ENCODE measurements at places on chromosomes 7 and 10. TPM values are rescaled to one million over a fixed set of nuclear protein-coding genes. Genes with fewer than 3 reads are reported as not detected.

Gene CRPPA
- total RNA-seq = 0.93 TPM

Gene PSD
- 8.0 TPM for total RNA-seq

Gene MYO1G
- total RNA-seq = 649 TPM

- no peak for ATAC-seq
Measured at GRCh38 chr10:126250045-126250444, 138.2 kb downstream of the ADAM12 start.

Gene HELLS
- 160 TPM for total RNA-seq

DNA sequence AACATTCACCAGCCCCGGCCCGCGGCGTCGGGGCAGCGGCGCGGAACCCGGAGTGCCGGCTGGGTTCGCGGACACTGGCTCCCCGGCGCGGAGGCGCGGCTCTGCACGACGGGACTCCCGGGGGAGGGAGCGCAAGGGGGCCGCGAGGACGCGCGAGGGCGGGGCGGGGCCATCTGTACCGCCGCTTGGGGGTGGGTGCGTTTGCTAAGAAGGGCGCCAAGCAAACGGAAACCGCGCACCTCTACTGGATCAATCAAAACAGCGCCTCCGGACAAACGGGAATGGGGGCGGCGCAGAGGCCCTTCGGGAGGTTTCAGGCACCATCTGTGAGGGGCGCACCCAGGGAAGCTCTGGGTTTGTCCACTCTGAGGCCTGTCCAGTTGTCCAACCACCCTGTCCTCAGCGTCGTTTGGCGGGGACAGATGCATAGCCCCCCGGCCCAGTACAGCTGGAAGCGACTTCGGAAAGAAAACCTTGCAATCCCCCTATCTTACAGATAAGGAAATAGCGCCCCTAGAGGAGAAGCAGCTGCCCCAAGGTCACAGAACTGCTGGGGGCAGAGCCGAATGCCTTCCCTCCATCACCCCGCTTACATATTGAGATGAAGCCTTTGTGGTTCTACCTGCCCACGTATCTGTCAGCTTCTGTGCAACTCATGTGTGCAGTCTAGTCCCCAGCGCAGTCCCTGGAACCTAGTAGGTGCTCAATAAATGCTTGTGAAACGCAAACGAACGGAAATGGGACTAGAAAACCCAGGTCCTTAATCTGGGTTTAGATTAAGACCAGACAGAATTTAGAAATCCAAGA, 10.7 kb upstream of the SLIT1 start:
- ATAC-seq = peak; percentile 89

DNA sequence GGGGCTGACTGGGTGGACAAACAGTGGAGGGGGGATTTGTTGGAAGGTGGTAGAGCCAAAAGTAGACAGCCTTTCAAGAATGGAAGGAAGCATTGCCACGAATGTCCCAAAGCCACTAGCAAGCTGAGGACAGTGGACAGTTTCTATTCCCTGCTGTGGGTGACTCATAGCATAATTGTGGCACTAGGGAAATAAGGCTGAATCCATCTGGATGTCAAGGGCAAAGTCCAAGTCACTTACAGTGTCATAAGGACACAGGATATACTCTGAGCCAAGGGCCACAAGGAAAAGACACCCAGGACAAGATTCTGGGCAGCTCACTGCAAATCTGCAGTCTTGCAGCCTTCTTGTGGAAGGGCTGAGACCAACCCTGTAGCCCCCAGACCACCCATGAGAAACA, 79.7 kb downstream of the FRMPD2 start:
- ATAC-seq = no peak

Gene NAT16
- total RNA-seq = not detected

Gene CYP2W1
- not detected for total RNA-seq

Gene FAM24A
- total RNA-seq = not detected

- ATAC-seq = no peak
Measured at GRCh38 chr7:135728136-135728669, at the start of gene SLC13A4. Gene SLC13A4 (minus strand): TSS chr7:135728186. CDS start chr7:135727496, 690 bp downstream.

- no peak for ATAC-seq
Measured at GRCh38 chr7:131328377-131329175, 900 bp downstream of the MKLN1 start.

DNA sequence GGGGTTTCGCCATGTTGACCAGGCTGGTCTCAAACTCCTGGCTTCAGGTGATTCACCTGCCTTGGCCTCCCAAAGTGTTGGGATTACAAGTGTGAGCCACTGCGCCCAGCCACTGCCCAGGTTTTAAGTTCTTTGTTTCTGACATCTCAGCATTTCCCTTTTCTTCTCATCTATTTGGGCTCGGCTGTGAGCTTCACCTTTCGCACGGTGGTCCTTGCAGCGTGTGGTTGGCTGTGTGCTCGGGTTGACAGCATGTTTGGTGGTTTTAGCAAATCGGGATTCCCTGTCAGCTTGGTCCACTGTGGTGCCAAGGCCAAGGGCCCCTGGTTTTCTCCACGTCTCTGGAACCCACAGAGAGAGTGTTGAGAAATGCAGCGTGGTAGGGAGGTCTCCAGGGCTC, 138.8 kb downstream of the DNAJB6 start:
- ATAC-seq = no peak

GRCh38 chr7:157799076-157799685, 462.4 kb downstream of the DNAJB6 start:
- ATAC-seq = no peak

- no peak for ATAC-seq
Measured at GRCh38 chr10:89213191-89213808, 6.2 kb upstream of the CH25H start.

Gene PLPP4
- total RNA-seq = not detected

DNA sequence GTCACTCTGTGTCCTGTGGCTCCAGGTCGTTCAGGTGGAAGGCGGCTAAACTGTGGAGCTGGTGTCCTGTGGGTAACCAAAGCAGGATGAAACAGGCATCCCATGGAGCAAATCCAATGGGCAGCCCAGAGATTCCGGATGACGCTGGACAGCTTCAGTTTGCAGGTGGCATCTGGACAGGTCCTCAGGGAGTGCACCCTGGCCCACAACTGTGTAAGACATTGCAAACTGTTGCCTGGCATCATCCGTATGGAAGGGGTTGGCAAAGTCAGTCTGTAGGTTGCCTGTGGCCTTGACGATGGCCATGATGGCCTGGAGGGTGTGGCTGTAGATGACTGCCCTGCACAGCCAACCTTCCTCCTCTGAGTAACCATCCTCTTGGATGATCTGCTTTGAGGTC, 35.5 kb downstream of the RPS24 start:
- ATAC-seq = no peak

Gene C10orf62
- not detected for total RNA-seq

DNA sequence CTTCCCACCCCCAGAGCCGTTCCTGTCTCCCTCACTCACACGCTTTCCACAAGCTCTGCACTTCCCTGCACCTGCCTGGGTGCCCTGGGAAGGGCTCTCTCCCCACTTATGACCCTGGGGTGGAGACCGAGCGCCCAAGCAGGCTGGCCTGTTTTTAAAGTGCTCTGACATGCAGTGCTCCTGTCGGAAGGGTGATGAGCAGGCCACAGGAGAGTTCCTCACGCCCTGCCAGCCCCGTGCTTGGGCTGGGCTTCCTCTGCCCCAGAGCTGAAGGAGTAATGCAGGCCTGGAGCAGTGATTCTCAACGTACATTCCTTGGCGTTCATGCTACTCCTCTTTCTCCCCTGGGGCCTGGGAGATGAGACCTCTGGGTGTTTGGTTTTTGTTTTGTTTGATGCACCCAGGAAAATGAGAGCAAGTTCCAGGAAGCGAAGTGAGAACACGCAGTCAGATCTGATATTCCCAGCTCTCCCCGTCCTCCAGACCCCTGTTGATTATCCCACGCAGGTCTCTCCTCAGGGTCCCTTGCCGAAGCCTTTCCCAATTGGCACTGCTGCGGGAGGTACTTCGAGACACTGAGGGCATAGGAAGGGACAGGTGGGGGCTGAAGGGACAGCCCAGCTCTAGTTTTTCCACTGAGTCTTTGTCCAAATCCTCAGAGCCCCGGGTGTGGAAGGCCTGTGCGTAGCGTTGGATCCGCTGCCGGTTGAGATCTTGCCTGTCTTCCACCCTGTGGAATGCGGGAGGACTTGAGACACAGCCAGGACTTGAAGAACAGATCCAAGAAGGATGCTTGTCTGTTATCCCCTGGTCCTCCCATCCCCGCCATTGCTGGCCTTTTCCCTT, 14.1 kb downstream of the TRPV6 start:
- no peak for ATAC-seq

GRCh38 chr7:52287698-52288097, 747.7 kb upstream of the POM121L12 start:
- no peak for ATAC-seq

GRCh38 chr10:99357691-99358090, 28.5 kb downstream of the CNNM1 start:
- ATAC-seq = no peak

DNA sequence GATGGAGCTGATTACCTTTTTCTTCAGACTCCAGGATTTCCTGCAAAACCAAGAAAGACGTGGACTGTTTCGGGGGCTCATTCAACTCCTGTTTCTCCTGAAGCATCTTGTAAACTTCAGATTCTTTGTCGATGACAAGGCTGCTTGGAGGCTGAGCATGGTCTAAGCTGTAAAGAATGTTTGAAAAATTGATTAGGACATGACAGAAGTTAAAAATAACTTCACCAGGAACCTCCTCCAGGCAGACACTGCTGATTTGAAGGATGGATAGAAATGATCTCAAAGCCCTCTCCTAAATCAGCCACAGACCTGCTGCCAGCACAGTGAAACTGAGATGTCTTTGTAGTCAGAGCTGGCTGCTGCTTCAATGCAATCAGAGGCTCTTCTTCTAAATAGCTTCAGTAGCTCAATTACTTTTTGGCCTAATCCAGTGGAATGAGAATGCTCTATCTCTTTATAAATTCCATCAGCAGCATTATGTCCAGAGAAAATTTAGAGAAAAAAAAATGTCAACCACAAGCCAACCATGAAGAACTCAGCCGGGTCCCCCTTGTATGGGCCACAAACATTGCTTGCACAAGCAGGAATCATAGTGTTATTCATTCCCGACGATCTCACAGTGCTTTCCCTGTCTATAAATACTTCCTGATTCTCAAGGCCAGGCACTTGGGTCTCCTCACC, 43.5 kb downstream of the PDLIM1 start:
- no peak for ATAC-seq

DNA sequence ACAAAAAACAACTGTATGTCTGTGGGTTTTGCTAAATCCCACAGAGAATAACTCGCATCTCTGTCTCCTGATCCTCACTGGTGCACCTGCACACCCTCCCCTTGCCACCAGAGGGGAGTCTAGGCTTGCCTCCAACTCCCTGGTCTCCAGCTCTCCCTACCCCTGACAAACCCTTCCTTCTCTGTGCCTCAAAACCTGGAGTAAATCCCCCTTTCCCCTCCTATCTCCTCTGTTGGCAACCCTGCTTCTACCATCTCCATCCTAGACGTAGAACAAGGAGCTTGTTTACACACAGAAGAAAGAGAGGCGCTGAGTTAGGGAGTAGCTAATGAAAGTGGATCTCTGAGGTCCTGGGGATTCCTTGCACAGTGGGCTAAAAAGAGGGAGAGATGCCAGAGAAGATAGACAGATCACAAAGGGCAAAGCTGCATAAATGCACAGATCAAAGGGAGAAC, 6.0 kb downstream of the MBLAC1 start:
- ATAC-seq = peak; percentile 85

DNA sequence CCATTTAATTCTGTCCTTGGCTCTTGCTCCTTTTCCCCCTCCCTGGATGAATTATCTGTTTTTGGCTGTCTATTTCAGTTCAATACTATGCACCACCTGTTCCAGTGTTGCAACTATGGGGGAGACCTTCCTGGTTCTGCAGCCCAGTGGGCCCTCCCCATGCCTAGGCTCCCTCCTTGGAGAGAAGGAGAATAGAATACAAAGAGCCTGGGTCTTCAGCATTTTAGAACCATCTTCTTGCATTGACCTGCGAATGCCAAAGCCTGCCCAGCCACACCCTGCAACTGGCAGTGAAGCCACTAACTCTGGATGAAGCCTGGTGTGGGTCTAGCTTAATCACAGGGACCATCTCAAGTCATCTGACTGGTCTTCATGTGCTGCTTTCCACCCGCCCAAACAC, 207.1 kb downstream of the HERPUD2 start:
- no peak for ATAC-seq

All from activated T-helper 17 cell treated with anti-CD3 and anti-CD28 coated beads, Interleukin-2, amount 50 U/mL, for 72 hours (primary cell).